ENCODE measurements at places on chromosomes 2 and 18. TPM values are rescaled to one million over a fixed set of nuclear protein-coding genes. Genes with fewer than 3 reads are reported as not detected.
A peak's percentile ranks its signal among the peaks of the same experiment; 100 is the strongest.

XRCC5 gene
- total RNA-seq, result 349 TPM

OSR1 gene
- total RNA-seq, result 55.7 TPM

RABL2A gene
- 30.7 TPM for total RNA-seq

OXER1 gene
- total RNA-seq, result 2.8 TPM

BOLL gene
- not detected for total RNA-seq

DNA sequence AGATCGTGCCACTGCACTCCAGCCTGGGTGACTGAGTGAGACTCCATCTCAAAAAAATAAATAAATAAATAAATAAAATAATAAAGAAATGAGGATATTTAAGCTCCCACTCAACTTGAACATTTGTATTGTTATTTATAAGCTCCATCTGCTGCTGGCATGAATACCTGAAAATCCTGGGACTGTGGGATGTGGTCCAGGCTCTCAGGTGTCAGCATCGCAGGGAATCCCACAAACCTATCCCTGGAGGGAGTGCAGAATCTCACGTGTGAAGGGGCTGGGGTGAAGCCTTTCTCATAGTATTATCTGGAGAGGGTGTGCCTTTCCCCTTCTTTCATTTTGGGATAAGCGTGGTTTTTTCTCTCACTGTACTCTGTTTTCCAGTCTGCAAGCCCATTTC lies 47.4 kb upstream of the POLE4 start:
- no peak for DNase-seq
- H3K4me1 ChIP-seq, result peaks cover 8% of the 10 kb centered on the region
- no peaks in the 10 kb centered on the region for H3K36me3 ChIP-seq
- no peak overlapping the region for H3K4me3 ChIP-seq
- H3K27ac ChIP-seq, result no peak overlapping the region

DNA sequence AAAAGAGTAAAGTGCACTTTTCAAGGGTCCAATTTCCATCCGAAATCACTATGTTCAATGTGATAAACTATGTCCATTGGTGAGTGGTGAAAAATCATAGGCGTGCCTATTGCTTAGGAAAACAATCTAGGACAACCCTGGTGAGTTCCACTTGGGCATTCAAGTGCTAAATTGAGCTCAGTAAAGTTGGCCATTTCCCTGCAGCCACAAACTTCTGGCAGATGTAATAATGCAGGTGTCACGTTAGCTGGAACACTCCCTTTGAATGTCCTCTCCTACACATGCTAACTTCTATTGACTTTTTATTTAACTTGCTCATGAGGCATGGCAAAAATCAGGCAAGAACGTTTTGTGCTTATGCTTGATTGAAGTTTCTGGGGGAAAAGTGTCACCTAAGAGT lies 67.1 kb downstream of the CPS1 start:
- no peaks in the 10 kb centered on the region for H3K36me3 ChIP-seq
- no peaks in the 10 kb centered on the region for H3K27me3 ChIP-seq
- H3K4me1 ChIP-seq, result no peaks in the 10 kb centered on the region
- no peak for DNase-seq

- H3K36me3 ChIP-seq, result no peaks in the 10 kb centered on the region
- peaks cover 4% of the 10 kb centered on the region for H3K27me3 ChIP-seq
Measured at GRCh38 chr2:205965707-205966106, 120.3 kb downstream of the INO80D start.

GRCh38 chr2:121052023-121052422 lies 233.0 kb downstream of the TFCP2L1 start:
- H3K4me3 ChIP-seq, result no peak overlapping the region
- no peaks in the 10 kb centered on the region for H3K36me3 ChIP-seq
- H3K4me1 ChIP-seq, result no peaks in the 10 kb centered on the region
- DNase-seq, result no peak
- H3K27me3 ChIP-seq, result peaks cover 29% of the 10 kb centered on the region

DNA sequence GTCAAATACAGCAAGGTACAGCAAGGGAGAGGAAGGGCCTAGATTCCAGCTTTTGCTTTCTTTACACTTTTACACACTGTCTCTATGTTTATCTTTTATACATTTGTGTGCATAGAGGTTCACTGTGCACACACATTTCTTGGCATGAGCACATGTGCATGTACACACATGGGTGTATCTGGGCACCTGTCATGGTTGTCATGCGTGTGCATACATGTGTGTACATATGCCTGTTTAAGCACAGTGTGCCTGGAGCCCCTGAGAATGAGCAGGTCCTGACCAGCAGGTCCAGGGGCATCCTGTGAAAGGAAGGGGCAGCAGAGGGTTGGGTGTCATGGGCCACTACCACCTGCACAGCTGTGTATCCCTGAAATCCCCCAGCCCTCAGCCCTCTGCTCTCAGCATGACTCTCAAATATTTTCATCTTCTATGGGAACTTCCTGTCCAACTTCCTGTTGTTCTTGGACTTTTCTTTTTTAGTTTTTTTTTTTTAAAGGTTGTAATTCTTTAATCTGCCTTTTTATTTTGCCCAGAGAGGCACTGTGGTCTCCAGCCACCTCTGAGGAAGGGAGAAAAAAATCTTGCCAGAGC lies 97.0 kb upstream of the EPAS1 start:
- H3K36me3 ChIP-seq, result peaks cover 3% of the 10 kb centered on the region
- H3K27me3 ChIP-seq, result no peaks in the 10 kb centered on the region
- no peak for DNase-seq
- H3K4me3 ChIP-seq, result no peak overlapping the region

DNA sequence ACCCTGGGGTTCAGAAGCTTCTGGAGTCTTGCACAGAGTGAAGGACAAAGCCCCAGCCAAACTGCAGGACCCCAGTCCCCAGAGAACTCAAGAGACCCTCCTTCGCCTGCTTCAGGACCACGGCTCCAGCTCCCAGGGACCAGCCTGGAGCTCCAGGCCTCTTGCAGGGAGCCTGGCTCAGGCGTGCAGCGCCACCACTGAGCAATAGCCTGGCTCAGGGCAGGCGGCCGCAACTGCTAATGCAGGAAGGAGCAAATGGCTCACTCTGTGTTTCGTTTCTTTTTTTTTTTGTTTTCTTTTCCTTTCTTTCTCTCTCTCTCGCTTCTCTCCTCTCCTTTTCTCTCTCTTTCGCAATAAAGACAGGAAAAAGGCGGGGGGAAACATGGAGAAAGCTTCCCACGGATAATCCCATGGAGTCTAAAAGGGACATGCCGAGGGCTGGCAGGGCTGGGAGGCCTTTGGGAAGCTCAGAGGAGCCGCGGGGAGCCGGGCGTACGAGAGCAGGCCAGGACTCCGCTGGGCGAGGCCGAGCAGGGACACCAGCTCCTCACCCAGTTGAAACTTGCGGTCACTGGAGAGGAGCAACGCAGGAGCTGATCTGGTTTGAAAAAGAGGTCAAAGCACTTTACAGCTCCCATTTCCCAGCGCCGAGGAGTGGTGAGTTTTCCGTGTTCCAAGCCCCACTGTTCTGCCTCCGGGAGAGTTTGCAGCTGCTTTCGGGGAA lies 244.8 kb downstream of the TWIST2 start:
- no peak overlapping the region for H3K4me3 ChIP-seq
- no peak overlapping the region for H3K27ac ChIP-seq
- H3K27me3 ChIP-seq, result no peaks in the 10 kb centered on the region
- H3K36me3 ChIP-seq, result peaks cover 4% of the 10 kb centered on the region

DNA sequence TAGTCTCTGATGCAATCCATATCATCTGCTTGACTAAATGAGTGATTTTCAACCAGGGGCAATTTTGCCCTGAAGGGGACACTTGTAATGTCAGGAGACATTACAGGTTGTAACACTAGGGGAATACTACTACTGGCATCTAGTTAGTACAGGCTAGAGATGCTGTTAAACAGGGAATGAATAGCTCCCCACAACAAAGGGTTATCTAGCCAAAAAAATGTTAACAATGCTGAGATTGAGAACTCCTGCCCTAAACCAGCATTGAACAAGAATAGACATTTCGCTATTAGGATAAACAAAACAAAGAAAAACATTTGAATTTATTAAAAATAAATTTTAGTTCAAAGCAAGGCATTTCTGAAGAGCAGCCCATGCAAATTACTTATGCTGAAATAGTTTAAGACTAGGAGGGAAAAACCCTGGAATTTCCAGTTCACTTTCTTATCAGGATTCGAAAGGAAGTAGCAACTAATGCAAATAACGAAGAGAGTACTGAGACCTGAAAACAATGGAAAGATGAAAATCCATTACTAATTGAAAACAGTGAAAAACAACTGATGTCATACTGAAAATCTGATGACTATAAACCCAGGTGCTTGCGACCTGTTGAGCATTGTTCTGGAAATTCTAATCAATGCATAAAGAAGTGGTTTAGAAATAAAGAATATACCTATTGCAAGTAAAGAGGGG lies 53.1 kb downstream of the CAB39 start:
- peaks cover 5% of the 10 kb centered on the region for H3K4me1 ChIP-seq
- H3K27ac ChIP-seq, result peak overlapping the region; percentile 14
- DNase-seq, result no peak
- H3K36me3 ChIP-seq, result peaks cover 42% of the 10 kb centered on the region
- H3K4me3 ChIP-seq, result no peak overlapping the region

GRCh38 chr2:43777306-43777926 lies 3.6 kb downstream of the DYNC2LI1 start:
- H3K4me1 ChIP-seq, result peaks cover 5% of the 10 kb centered on the region
- no peaks in the 10 kb centered on the region for H3K27me3 ChIP-seq
- peaks cover 19% of the 10 kb centered on the region for H3K36me3 ChIP-seq
- H3K4me3 ChIP-seq, result no peak overlapping the region
- no peak overlapping the region for H3K27ac ChIP-seq

- no peak for DNase-seq
- no peak overlapping the region for H3K27ac ChIP-seq
- no peaks in the 10 kb centered on the region for H3K36me3 ChIP-seq
- H3K27me3 ChIP-seq, result peaks cover 2% of the 10 kb centered on the region
Measured at GRCh38 chr18:63022429-63023022, 297.0 kb downstream of the BCL2 start.

DNA sequence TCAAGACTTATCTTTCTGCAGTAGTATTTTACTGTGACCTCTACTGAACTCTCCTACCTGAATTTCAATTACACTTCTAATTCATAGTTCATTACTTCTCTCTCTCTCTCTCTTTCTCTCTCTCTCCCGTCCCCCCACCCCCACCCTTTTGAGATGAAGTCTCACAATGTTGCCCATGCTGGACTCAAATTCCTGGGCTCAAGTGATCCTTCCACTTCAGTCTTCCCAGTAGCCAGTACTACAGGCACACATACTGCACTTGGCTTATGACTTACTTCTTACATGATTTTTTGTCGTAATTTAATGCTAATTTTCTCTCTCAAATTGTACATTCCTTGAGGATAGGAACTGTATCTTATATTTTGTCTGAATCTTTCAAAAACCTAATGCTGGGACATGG lies 6.0 kb upstream of the HIBCH start:
- H3K27me3 ChIP-seq, result no peaks in the 10 kb centered on the region
- H3K36me3 ChIP-seq, result no peaks in the 10 kb centered on the region
- no peak overlapping the region for H3K4me3 ChIP-seq
- no peak overlapping the region for H3K27ac ChIP-seq
- no peaks in the 10 kb centered on the region for H3K4me1 ChIP-seq
- no peak for DNase-seq

DNA sequence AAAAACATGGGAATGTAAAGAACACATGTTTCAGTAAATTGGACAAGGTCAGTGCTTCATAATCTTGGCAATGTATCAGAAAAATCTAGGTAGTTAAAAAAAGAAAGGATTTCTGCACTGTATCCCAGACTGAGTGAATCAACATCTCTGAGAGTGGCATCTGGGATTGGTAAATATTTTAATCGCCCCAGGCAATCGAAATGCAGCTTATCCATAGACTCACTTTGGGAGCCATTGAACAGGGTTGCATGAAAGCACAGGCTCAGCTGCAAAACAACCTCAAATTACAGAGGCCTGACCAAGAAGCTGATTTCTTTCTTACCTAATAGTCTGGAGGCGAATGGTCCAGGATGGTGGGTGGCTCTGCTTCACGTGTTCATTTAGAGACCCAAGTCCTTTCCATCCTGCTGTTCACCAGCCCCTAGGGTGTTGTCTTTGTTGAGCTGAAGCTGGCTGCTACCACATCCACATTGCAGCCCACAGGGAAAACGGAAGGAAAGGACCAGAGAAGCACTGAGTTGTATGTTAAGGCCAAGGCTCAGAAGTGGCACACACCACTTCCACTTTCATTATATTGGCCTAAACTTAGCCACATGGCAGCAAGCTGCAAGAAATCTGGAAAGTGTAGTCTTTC lies 59.0 kb downstream of the MOGAT1 start:
- H3K4me3 ChIP-seq, result no peak overlapping the region
- no peak for DNase-seq
- peaks cover 8% of the 10 kb centered on the region for H3K4me1 ChIP-seq
- H3K27me3 ChIP-seq, result peaks cover under 1% of the 10 kb centered on the region
- no peak overlapping the region for H3K27ac ChIP-seq
- no peaks in the 10 kb centered on the region for H3K36me3 ChIP-seq

GRCh38 chr18:56166914-56167313 lies 471.5 kb downstream of the TXNL1 start:
- no peak overlapping the region for H3K4me3 ChIP-seq
- H3K4me1 ChIP-seq, result peaks cover 10% of the 10 kb centered on the region
- H3K27ac ChIP-seq, result no peak overlapping the region
- no peak for DNase-seq

DNA sequence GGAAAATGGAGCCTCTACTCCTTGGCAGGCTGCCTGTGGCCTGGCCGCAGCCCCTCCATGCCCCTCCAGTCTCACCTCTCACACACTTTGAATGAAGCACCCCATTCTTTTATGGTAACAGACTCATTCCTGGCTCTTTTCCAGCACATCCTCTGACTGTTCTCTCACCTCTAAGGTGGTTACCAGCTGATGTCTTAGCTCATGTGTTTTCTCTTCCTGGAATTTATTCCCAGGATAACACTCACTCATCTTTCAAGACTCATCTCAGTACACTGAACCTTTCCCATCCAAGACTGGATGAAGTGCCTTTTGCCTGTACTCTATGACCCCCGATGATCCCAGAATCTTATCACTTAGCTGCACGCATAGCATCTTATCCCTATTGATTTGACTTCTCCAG lies 50.6 kb downstream of the SLC9A4 start:
- no peak overlapping the region for H3K4me3 ChIP-seq
- H3K4me1 ChIP-seq, result no peaks in the 10 kb centered on the region
- no peak overlapping the region for H3K27ac ChIP-seq

DNA sequence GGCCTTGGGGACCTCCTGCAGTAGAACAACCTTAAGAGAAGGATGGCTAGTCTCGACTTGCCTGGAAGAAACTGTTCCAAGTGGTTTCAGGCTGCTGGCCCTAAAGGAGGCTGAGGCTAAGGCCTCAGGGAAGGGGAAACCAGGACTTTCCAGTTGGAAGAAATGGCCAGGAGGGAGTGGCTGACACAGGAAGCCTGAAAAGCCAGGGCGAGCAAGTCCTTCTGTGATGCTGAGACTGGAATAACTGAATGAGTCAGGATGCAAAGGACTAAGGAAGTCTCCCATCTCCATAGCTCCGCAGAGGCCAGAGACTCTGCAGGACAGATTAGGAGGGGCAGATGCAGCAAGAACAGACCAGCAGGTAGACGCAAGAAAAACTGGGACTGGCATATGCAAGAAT lies 7.4 kb downstream of the HTRA2 start:
- peaks cover 2% of the 10 kb centered on the region for H3K4me1 ChIP-seq
- H3K4me3 ChIP-seq, result no peak overlapping the region
- H3K27me3 ChIP-seq, result no peaks in the 10 kb centered on the region
- no peak for DNase-seq
- peaks cover 3% of the 10 kb centered on the region for H3K36me3 ChIP-seq
- no peak overlapping the region for H3K27ac ChIP-seq

GRCh38 chr2:210460322-210461227 lies 16.0 kb downstream of the LANCL1 start:
- H3K27ac ChIP-seq, result no peak overlapping the region
- no peak for DNase-seq
- H3K36me3 ChIP-seq, result peaks cover 39% of the 10 kb centered on the region
- no peaks in the 10 kb centered on the region for H3K27me3 ChIP-seq
- H3K4me1 ChIP-seq, result peaks cover 6% of the 10 kb centered on the region

GRCh38 chr2:19490846-19491435 lies 132.5 kb upstream of the OSR1 start:
- H3K27me3 ChIP-seq, result peaks cover 28% of the 10 kb centered on the region
- H3K27ac ChIP-seq, result no peak overlapping the region
- H3K36me3 ChIP-seq, result no peaks in the 10 kb centered on the region
- H3K4me1 ChIP-seq, result peaks cover 13% of the 10 kb centered on the region
- no peak for DNase-seq
